Fibroblast of lung (primary cell): ENCODE measurements at places on chromosomes 5 and 9. TPM values are rescaled to one million over a fixed set of nuclear protein-coding genes. Genes with fewer than 3 reads are reported as not detected.

- DNase-seq = no peak
- H3K36me3 ChIP-seq = no peaks in the 10 kb centered on the region
- no peak overlapping the region for H3K4me3 ChIP-seq
- H3K27me3 ChIP-seq = no peaks in the 10 kb centered on the region
Measured at GRCh38 chr5:158570502-158570901, 529.2 kb downstream of the EBF1 start.

DNA sequence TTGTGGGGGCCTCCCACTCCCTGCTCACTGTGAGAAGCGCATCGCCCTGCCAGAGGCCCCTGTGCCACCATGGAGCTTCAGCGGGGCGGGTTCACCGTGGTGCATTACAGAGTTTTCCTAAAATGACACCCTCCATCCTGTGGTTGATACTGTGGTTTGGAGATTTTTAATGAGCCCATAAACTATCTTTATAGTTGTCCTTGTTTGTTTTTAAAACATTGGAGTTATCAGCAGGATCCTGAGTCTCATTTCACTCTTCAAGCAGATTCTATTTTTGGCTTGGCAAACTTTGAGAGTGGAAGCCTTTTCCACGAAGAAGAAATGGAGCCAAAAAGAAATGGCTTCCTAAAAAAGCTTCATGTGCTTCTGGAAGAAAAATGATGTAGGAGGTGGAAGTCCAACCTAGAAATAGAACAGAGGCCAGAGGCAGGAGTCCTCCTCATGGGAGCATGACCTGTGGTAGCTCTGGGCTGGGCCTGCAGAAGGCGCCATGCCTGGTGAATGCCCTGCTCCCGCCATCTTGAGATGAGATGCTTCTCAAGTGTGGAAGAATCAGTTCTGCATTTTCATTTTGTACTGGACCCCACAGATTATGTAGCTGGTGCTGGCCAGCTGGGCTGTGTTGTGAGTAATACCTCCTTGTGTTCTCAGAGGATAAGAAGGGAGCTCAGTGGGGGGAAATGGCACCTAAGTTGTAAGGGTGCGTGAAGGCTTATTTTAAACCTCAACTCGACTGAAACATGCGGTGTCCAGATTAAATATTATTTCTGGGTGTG lies 79.0 kb upstream of the RAI14 start:
- no peaks in the 10 kb centered on the region for H3K27me3 ChIP-seq
- no peaks in the 10 kb centered on the region for H3K36me3 ChIP-seq
- H3K27ac ChIP-seq = no peak overlapping the region
- H3K4me1 ChIP-seq = peaks cover 5% of the 10 kb centered on the region

DNA sequence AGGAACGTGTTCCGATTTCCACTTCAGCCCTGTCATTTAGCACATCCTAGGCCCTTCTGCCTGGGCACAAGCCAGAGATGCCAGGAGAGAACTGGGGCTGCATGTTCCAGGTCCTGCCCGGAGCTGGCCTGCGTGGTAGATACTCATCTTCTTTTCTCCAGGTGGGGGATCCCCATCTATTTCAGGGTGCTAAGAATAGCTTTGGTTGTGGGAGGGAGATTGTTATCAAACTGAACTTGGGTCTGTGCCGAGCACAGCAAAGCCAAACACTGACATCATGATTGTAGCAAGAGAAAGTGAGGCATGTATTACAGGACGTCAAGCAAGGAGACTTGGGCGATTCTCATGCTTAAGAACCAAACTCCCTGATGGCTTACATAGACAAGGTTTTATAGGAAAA lies 18.2 kb downstream of the C9orf153 start:
- no peaks in the 10 kb centered on the region for H3K36me3 ChIP-seq
- DNase-seq = no peak
- no peaks in the 10 kb centered on the region for H3K27me3 ChIP-seq
- no peak overlapping the region for H3K4me3 ChIP-seq

- no peak for DNase-seq
- H3K4me3 ChIP-seq = no peak overlapping the region
- no peaks in the 10 kb centered on the region for H3K27me3 ChIP-seq
- no peak overlapping the region for H3K27ac ChIP-seq
- no peaks in the 10 kb centered on the region for H3K4me1 ChIP-seq
Measured at GRCh38 chr5:66558560-66558959, 37.6 kb upstream of the MAST4 start.

DNA sequence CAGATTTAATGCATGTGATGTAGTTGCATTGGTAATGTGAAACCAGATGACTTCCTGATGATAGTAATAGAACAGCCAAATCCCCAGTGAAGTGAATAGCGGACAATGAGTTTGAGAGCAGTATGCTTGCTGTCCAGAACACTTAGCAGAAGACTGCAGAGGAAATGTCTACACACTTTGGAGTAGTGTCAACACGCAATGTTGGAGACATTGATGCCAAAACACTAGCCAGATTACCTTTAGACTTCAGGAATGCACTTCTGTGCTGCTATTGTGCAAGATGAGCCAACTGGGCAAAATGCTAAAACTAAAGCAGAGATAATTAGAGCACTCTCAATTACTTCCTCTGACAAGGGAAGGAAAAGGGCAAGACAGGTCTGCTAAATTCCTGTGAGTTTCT lies 176.7 kb downstream of the PRDM9 start:
- no peak for DNase-seq
- no peaks in the 10 kb centered on the region for H3K36me3 ChIP-seq
- no peaks in the 10 kb centered on the region for H3K4me1 ChIP-seq
- H3K4me3 ChIP-seq = no peak overlapping the region
- H3K27ac ChIP-seq = no peak overlapping the region

- DNase-seq = no peak
- H3K27me3 ChIP-seq = no peaks in the 10 kb centered on the region
- H3K4me3 ChIP-seq = no peak overlapping the region
- no peaks in the 10 kb centered on the region for H3K36me3 ChIP-seq
Measured at GRCh38 chr9:136107155-136107952, 11.3 kb downstream of the TMEM250 start.

DNA sequence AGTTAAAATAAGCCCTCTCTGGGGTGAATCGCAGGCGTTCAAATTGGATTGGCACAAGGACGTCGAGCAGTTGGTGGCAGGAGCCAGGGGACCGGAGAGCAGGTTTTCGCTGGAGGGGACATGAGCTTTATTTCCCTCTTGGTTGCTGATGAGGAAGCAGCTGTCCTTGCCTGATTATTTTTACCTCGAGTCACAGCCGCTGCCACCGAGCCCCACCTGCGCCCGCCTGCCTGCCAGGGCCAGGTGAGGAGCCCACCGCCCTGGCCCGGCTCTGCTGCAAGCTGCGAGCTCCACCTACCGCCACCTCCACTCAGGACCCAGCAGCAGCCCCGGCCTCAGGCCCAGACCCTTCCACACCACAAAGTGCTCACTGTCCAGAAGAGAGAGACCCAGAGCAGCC lies 9.0 kb upstream of the ADGRD2 start:
- no peaks in the 10 kb centered on the region for H3K36me3 ChIP-seq
- H3K27me3 ChIP-seq = peaks cover 3% of the 10 kb centered on the region
- H3K4me3 ChIP-seq = no peak overlapping the region

GRCh38 chr5:2330325-2331130 lies 420.9 kb downstream of the IRX2 start:
- DNase-seq = no peak
- H3K27me3 ChIP-seq = no peaks in the 10 kb centered on the region
- no peak overlapping the region for H3K4me3 ChIP-seq
- no peaks in the 10 kb centered on the region for H3K36me3 ChIP-seq
- no peak overlapping the region for H3K27ac ChIP-seq

DNA sequence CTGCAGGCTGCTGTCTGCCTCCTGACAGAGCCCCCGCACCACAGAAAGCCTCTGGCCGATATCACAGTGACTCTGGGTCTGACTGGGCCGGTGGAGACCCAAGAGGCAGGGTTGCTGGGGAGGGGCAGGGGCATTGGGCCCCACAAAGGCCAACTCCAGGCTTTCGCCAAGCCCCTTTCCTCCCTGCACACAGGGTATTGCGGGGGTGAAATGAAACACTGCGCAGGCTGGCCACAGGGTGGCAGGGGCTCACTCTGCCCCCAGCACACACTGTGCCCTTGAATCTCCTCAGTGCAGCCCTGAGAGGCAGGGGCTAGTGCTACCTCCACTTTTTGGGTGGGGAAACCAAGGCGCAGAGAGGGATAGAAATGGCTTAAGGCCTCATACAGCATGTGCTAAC lies 44.6 kb downstream of the BARX1 start:
- H3K4me1 ChIP-seq = no peaks in the 10 kb centered on the region
- no peaks in the 10 kb centered on the region for H3K27me3 ChIP-seq
- DNase-seq = no peak
- H3K36me3 ChIP-seq = no peaks in the 10 kb centered on the region
- no peak overlapping the region for H3K4me3 ChIP-seq

DNA sequence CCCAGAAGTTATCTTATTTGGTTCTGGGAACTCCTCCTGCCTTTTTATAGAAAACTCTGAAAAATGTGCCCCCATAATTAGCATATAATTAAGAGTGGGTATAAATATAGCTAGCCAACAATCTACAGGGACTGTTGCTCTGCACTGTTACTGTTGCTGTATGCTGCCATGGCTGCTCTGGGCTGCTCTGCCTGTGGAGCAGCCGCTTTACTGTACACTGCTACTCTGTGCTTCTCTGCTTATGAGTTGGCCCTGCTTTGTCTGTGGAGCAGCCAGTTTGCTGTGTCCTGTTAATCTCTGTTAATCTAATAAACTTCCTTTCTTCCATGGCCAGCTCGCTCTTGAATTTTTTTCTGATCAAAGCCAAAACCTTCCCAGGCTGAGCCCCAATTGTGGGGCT lies 2244.0 kb upstream of the ACO1 start:
- DNase-seq = no peak
- H3K27me3 ChIP-seq = no peaks in the 10 kb centered on the region
- no peaks in the 10 kb centered on the region for H3K36me3 ChIP-seq
- H3K4me1 ChIP-seq = no peaks in the 10 kb centered on the region

GRCh38 chr5:13648822-13649221 lies 295.7 kb downstream of the DNAH5 start:
- no peaks in the 10 kb centered on the region for H3K27me3 ChIP-seq
- H3K27ac ChIP-seq = no peak overlapping the region
- H3K4me3 ChIP-seq = no peak overlapping the region

DNA sequence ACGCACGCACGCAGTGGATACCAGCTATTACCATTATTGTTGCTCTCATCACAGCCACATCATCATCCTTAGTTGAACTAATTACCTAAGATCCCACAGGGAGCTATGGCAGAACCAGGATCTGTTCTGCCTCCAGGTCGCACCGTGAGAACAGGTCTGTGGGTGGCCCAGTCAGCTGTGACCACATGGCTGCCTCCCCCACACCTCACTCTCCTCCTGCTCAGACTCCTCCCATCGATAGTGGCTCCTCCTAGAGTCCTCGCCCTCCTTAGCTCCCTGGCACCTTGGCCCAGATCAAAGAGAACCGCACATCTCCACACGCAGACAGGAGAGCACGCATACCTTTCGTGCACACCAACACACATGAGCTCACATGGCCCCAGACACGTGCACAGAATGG lies 32.4 kb upstream of the RPL26L1 start:
- DNase-seq = no peak
- peaks cover 15% of the 10 kb centered on the region for H3K4me1 ChIP-seq
- H3K27ac ChIP-seq = no peak overlapping the region

DNA sequence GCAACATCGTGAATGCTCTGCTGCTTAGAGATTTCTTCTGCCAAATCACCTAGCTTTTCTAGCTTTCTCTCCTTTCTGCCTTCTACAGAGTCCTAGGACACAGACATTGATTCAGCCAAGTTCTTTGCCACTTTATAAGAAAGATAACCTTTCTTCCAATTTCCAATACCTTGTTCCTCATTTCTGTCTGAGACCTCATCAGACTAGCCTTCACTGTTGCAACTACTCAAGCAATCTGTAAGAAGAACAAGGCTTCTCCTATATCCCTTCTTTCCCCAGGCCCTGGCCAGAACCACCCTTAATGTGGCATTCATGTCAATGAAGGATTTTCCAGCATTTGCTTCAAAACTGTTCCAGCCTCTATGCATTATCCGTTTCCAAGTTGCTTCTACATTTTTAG lies 24.3 kb downstream of the FBXO10 start:
- no peak overlapping the region for H3K27ac ChIP-seq
- DNase-seq = no peak
- H3K4me3 ChIP-seq = no peak overlapping the region
- H3K4me1 ChIP-seq = no peaks in the 10 kb centered on the region
- no peaks in the 10 kb centered on the region for H3K36me3 ChIP-seq
- H3K27me3 ChIP-seq = no peaks in the 10 kb centered on the region

GRCh38 chr5:140148508-140148907 lies 22.8 kb downstream of the IGIP start:
- H3K4me3 ChIP-seq = no peak overlapping the region
- no peak overlapping the region for H3K27ac ChIP-seq
- no peak for DNase-seq

- H3K36me3 ChIP-seq = no peaks in the 10 kb centered on the region
- no peaks in the 10 kb centered on the region for H3K27me3 ChIP-seq
- no peak overlapping the region for H3K4me3 ChIP-seq
- peaks cover 3% of the 10 kb centered on the region for H3K4me1 ChIP-seq
- peak; percentile 59 for DNase-seq
Measured at GRCh38 chr9:3746296-3747275, 220.8 kb upstream of the RFX3 start.

DNA sequence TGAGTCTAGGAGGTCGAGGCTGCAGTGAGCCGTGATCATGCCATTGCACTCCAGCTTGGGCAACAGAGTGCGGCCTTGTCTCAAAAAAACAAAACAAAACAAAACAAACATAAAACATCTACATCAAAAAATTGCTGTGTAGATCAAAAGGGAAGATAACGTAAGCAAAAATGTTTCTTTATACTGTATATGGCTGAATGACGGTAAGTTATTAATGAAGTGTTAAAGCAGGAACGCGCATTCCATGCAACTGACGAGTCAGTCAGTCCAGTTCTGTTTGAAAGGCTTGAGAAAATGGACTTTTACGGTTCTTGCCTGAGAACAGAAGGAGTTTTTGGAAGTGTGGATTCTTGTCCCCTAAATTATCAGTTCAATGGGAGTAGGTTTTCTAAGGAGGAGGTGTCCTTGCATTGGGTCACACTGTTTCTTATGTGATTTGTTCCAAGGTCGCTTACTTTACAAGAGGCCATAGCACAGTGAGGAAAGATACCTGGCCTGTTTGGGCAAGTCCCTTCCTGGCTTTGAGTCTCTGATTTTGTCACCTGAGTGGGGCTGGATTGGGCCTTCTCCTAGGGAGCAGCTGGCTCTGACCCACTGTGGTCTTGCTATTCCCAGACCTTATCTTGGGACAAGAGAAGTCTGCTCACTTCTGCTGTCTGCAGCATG lies 6.6 kb upstream of the PTGS1 start:
- no peaks in the 10 kb centered on the region for H3K36me3 ChIP-seq
- no peak overlapping the region for H3K4me3 ChIP-seq
- H3K4me1 ChIP-seq = peaks cover 18% of the 10 kb centered on the region
- DNase-seq = peak; percentile 83
- H3K27ac ChIP-seq = peak overlapping the region; percentile 70

DNA sequence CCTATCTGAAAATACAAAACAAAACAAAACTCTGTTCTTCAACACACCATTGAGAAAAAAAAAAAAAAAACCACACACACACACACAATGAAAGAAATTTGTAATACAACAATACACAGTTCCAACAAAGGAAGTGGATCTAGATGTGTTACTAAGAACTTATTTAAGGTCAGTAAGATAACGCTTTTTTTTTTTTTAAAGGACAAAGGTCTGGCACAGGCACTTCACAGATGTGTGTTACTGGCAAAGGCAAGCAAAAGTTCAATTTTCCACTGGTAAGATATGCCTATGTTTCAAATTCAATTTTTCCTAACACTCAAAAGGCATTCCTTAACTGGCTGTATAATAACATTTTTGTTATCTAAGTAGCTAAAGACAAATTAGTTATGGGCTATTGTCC lies 3.6 kb downstream of the RFK start:
- H3K4me1 ChIP-seq = peaks cover 2% of the 10 kb centered on the region
- DNase-seq = no peak
- no peak overlapping the region for H3K4me3 ChIP-seq
- H3K27ac ChIP-seq = no peak overlapping the region

SLC1A3 gene
- 3.1 and 3.3 TPM in 2 replicates for total RNA-seq

PTPRD gene
- 3.3 and 4.8 TPM in 2 replicates for total RNA-seq

PCDHGA7 gene
- 2.8 and 6.8 TPM in 2 replicates for total RNA-seq

FGF10 gene
- total RNA-seq = 110 and 154 TPM in 2 replicates

KIF2A gene
- total RNA-seq = 50.1 and 59.3 TPM in 2 replicates
